ENCODE measurements at places on chromosomes 2 and 18.

DNA sequence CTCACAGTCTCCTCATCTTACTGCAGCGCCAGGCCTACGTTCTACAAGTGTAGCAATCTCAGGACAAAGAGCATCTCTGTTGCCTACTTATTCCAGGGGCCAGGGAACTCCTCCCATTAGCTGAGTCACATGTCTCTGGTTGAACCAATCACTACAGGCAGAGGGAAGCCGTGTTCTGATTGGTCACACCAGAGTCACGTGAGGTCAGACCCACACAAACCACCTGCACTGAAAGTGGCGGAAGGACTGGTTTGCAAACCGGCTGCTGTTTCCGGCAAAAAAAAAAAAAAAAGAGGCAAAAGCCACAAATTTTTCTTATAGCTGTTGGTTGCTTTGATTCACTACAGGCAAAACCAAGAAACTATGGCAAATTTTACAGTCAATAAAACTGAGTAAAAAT is 21.9 kb upstream of the USP14 start:
- DNase-seq: no peak

- peak; percentile 39 for DNase-seq
These were observed 3.7 kb downstream of the NFATC1 start for GRCh38 chr18:79399275-79400081.

DNA sequence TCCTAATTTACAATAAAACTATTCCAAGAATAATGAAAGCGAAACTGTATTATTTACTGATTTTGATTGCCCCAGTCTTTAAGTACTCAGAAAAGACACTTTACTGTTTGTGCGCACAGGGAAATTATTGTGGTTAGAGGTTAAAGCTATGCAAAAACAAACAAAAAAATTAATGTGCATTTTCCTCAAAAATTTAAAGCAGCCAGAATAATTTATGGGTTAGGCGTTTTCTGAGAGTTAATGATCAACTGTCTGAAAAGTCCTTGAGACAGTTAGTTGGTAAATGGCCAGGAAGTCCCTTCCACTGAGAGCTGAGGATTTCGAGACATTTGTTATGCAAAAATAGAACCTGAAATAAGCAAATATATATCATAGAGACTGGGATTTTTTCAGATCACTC is 143.3 kb downstream of the IRS1 start:
- no peak for DNase-seq

DNA sequence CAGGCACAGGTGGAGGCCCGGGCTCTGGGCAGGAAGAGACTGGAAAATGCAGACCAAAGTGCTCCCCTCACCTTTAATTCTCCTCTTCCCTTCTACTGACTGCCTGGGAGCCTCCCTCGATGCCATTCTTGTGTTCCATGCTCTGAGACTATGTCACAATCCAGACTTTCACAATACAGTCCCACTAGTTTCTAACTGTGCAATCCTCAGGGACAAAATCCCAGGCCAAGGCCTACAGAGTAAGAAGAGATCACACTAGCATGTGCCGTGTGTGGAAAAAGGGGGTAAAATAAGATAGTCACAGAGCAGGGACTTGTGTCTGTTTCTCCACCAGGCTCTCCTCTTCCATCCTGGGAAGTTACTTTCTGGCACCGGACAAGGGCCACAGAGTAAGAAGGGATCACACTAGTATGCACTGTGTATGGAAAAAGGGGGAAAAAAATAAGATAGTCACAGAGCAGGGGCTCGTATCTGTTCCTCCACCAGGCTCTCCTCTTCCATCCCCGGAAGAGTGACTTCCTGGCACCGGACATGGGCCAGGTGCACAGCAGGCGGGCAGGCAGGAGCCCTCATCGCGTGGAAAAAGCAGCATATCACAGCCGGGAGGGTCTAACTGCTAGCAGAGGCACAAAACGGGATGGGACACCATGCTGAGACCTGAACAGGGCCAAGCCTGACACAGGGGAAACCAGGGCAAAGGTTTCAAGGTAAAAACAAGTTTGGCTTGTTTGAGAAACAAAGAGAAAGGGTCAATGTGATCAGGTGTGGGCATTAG is 9.6 kb downstream of the CYB5A start:
- no peak for DNase-seq

- no peak for DNase-seq
These were observed 105.7 kb downstream of the DPP10 start for GRCh38 chr2:114548151-114548550.

GRCh38 chr2:42047488-42048298 is at the start of gene PKDCC:
Gene PKDCC (plus strand): TSS chr2:42048021. CDS start chr2:42048200, 179 bp downstream.
- DNase-seq: peak; percentile 86

DNA sequence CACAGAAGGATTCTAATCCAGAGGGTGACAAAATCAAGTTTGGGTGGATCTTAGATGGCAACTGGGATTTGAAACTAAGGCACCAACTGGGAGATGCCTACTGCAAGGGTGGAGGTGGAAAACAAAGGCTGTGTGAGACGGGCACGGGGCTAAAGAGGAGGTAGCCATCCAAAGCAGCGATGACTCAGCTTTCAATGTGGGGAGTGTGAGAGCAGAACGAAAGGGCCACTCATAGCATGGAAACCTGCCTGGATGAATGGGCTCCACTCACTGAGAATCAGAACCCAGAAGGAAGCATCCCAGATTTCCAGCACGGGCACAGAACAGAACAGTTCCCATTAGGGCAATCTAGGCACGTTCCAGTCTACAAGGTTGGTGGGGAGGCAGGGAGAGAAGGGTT is 159.5 kb downstream of the COL4A4 start:
- no peak for DNase-seq

All from nephron progenitor cell (in vitro differentiated cells).